ENCODE measurements at places on chromosomes 16 and 17. TPM values are rescaled to one million over a fixed set of nuclear protein-coding genes. Genes with fewer than 3 reads are reported as not detected.

DVL2 gene
- total RNA-seq = 58.2 TPM

EFNB3 gene
- 61.9 TPM for total RNA-seq

OTOP3 gene
- not detected for total RNA-seq

LGALS9B gene
- not detected for total RNA-seq

BHLHA9 gene
- not detected for total RNA-seq

CNTNAP4 gene
- total RNA-seq = 0.10 TPM

ALDH3A1 gene
- 0.31 TPM for total RNA-seq

PRSS27 gene
- total RNA-seq = 0.90 TPM

ARL16 gene
- total RNA-seq = 54.0 TPM

FOXN1 gene
- total RNA-seq = not detected

ITGA2B gene
- total RNA-seq = 4.3 TPM

CNGB1 gene
- not detected for total RNA-seq

LIMD2 gene
- total RNA-seq = 132 TPM

WSCD1 gene
- 43.9 TPM for total RNA-seq

SPNS3 gene
- 0.18 TPM for total RNA-seq

KRTAP4-1 gene
- not detected for total RNA-seq

Data from endothelial cell (in vitro differentiated cells).